ENCODE measurements at places on chromosomes 16 and 17.

DNA sequence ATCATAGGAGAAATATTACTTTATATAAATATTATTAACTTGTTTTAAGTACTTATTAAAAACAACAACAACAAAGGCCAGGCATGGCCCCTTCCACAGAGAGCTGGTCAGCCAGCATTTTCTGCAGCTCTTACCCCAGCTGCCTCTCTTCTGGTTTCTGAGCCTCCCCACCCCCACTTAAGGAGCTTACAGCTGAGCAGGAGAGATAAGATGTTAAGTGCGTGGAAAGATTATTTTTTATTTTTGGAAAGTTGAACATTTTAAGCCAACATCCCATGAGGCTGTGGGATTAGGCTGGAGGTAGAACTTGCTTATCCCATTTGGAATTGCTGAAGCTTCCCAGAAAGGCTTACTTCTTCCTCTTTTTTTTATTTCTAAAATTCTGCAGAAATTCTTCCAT lies 401.2 kb downstream of the SEC14L1 start:
- no peak for DNase-seq

DNA sequence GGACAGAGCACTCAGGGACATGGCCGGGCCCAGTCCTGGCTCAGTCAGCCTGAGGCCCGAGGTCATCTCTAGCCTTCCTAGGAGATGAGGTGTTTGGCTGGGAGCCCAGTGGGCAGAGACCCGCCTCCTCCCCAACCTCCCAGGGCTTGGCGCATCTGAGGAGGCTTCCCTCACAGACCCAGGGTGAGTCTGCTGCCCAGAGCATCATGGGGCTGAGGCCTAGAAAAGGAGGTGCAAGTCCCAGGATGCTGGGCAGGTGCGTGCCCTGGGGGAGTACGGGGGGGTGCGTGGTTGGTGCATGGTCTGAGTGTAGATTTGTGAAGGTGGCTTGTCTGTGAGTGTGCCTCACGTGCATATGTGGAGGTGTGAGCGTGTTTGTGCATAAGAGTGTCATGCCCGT lies 4.7 kb downstream of the PDE6G start:
- DNase-seq, result no peak

DNA sequence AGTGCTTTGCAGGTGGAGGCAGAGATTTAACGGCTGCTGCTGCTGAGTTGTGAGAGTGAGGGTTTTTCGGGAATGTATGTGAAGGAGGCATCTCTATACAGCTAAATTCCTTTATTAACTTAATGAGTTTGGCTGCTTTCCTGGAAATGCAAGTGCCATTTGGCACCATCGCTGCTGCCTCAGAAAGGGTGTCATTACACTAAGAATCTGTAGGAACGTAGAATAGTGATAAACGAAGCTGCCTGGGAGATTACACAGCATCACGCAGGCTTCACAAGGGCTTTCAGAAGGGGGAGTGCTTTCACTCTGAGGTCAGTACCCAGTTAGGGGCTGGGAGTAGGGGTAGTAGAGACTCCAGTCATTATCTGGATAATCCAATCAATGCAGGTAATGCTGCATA lies 14.1 kb upstream of the NLRP1 start:
- DNase-seq, result no peak

DNA sequence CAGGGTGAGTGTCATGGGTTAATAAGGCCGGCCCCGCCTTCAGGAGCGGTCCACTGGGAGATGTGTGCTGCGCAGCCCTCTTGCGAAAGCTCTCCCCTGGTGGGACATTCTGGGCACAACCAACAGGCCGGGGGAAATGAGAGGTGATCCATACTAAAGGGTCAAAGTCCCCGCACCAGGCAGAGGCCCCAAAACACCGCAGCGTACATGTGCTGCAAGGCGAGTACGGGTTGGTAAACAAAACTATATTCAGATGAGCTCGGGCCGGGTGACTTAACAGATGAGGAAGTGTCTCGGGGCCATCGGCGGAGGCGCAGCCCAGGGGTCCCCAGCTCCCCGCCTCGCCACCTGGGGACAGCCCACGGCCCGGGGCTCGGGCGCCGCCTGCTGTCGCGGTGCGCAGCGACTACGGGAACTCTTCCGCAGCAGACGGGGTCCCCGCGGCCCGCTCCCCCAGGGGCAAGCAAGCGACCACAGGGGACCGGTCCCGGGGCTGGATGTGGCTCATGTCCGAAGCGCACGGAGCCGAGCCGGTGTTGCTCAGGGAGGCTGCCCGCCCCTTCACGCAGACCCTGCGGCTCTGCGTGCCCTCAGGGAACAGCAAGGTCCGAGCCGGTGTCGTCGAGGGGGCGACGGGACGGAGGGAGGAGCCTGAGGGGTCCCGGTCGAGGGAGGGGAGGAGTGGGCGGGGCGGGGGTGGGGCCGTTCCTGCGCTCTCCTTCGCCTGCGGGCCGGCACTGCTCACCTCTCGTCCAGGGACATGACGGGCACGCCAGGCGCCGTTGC lies at the start of gene RAB37:
TSS of gene RAB37 (plus strand) at position 744 of the 786 bp plus-strand sequence. CDS start at position 761, 17 bp downstream.
- peak; percentile 89 for DNase-seq

Data from KG1 (cell line).